ENCODE measurements at places on chromosomes 12 and 14.

DNA sequence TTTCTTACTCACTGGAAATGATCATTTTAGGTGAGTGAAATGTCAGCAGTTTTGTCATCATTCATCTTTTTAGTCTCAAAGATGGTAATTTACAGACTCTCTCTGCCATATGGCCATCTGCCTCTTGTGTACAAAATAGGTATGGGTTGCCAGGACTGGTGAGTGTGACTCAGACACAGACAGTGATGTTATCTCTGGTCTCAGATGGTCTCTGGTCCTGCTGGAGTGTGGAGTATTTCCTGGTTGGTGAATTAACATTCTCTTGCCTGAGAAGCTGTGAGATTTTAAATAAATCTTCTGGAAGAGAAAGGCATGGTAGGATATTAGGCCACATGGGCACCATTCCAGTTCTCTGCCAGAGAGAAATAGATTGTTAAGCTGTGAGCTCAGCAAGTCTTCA, 207.0 kb downstream of the ATP23 start:
- DNase-seq = no peak

GRCh38 chr14:72975770-72976169, 49.5 kb downstream of the DCAF4 start:
- DNase-seq = no peak

DNA sequence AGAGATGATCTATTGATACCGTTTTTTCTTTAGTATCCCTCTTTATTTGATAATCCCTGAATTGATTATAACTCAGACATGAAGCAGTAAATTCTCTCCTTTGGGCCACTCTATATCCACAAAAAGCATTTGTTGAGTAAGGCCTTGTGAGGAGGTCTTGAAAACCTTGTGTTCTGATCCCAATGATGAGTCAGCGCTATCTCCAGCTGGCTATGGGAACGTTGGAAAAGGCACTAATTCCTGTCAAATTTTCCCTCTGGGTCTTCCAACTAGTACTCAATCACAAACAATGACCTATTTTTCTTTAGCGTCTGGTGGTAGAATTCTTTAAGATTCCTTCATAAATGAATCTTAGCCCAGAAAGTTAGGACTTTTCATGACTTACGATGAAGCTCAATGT, 168.4 kb upstream of the LRIG3 start:
- DNase-seq = peak; percentile 82

- no peak for DNase-seq
Observed at GRCh38 chr12:125402874-125403789, 337.9 kb downstream of the AACS start.

DNA sequence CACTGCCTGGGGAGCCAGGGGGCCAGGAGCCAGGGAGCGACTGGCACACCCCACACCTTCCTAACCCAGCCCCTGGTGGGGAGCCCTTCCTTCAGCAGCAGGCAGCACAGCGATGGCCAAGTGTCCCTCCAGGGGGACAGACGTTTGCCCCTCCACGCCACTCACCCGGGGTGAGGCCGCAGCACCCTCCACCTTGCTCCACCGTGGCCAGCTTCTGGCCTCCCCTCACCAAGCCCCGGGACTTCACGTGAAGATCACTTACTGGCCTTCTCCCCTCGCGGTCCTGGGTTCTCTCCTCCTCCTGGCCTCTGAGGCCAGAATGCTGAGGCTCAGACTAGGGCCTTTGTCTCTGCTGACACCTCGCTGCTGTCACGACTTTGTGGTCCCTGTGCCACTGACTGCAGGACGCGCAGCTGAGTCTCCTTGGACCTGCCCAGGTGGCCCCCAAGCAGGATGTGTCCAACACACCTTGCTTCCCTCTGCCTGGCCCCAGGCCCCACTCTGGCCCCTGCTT, 3.5 kb upstream of the ASPG start:
- DNase-seq = no peak

- no peak for DNase-seq
Observed at GRCh38 chr14:63301891-63302534, 16.7 kb downstream of the GPHB5 start.

Data from forelimb muscle (tissue), 1 donor.